ENCODE measurements at places on chromosomes 11 and 22.

DNA sequence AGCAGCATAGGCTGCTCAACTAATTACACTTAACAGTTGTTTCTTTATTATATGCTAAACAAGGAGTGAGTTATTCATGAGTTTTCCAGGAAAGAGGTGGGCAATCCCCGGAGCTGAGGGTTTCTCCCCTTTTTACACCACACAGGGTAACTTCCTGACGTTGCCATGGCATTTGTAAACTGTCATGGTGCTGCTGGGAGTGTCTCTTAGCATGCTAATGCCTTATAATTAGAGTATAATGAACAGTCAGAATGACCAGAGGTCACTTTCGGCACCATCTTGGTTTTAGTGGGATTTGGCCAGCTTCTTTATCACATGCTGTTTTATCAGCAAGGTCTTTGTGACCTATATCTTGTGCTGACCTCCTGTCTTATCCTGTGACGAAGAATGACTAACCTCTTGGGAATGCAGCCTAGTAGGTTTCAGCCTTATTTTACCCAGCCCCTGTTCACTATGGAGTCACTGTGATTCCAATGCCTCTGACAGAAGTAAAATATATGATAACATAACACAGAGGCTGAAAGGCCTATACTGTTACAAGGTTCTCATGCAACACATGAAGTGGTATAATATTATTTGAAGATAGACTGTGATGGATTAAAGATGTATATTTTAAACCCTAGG, 41.3 kb upstream of the RDX start:
- DNase-seq = peak; percentile 65

DNA sequence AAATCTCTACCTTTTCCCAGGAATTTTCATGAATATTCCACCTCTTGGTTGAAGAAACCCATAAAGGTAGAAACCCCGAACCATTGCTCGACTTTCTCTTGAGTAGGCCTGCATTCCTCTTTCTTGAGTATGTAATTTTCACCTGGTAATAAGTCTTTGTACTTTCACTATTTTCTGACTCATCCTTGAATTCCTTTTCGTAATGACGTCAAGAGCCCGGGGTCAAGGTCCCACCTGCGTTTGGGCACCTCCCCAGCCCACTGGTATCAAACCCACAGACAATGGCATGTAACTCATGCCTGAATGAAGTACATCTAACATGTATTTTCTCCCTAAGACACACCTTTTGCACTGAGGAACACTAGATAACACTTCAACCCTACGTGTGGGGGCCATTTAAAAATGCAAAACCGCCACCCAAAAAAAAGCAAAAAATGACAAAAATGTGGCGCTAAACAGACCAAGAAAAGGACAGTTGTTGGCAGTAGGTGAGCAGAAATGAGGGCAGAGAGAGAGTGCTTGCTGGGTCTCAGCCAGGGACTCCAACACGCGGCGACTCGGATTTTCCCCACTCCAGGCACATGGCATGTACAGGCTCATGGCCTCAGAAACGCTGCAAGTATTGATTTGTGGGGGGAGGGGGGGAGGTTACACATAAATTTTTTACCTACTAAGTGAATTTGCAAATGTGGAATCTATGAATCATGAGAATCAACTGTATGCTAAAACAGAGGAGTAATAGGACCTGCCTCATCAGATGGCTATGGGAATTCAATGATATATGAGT, 4.1 kb upstream of the C11orf24 start:
- DNase-seq = no peak

DNA sequence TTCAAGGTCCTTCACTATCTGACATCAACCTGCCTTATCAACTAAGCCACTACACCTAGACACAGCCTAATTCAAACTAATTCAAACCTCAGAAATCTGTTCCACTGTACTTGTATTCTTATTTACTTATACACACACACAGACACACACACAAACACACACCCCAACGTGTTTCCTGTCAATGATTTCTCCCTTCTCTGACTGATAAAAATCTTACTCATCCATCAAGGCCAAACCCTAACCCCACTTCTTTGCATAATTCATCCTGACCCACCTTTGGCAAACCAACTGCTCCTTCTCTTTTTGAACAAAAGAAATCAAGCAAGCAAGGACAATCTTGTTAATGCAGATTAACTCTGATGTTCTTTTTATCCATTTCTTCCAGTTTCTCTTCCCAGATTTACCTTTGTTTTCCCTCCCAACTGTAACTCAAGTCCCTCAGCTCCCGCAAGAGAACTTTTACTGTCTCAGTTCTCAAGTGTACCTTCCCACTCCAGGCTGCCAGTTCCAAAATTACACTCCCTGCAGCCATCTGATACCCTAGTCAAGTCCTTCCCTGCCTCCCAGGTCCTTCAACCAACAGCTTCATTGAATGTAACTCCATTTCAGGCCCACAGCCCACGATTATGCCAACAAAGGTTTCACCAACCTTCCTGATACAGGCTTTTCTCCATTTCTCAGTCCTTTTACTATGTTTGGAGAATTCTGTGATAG, 78.3 kb downstream of the PAK1 start:
- no peak for DNase-seq

DNA sequence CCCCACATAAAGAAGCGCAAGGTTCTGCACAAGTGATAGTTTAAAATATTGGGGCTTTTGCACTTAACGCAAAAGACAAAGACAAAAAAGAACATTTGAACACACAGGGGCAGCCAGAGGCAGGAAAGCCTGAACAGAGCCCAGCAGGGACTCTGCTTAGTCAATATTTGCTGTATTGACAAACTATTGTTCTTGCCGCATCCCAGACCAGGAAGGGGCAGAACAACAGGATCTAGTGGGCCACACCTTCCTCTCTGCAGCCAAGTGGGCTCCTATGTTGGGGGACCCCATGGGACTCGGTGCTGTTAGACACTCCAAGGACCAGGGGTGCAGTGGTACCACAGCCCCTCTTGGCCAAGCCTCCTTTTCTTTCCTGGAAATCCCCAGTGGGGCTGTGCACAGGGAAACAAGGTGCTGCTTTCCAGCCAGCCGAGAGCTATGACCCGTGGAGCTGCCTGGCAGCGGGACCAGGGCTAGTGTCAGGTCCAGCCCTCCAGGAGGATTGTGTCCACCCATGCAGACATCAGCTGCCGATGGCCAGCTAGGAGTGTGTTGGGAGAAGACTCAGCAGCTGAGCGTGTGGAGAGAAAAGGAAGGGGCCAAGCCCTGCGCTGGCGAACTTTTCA, 43.3 kb upstream of the ANO1 start:
- no peak for DNase-seq

DNA sequence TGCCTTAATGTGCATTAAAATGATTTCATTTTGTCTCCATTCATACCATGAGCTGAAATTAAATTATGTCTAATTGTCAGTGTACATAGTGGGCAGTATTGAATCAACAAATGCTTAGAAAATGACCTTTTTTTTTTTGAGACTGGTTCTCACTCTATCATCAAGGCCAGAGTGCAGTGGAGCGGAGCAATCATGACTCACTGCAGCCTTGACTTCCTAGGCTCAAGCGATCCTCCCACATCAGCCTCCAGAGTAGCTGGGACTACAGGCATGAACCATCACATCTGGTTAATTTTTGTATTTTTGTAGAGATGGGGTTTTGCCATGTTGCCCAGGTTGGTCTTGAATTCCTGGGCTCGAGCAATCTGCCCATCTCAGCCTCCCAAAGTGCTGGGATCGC, 117.0 kb upstream of the BLID start:
- no peak for DNase-seq

GRCh38 chr22:47618180-47619010, 855.9 kb downstream of the TBC1D22A start:
- no peak for DNase-seq

GRCh38 chr11:82858556-82859091, 41.6 kb downstream of the PRCP start:
- DNase-seq = peak; percentile 91

Data from EL (cell line).